ENCODE measurements at places on chromosomes 1 and 21.
A peak's percentile ranks its signal among the peaks of the same experiment; 100 is the strongest.

- DNase-seq = no peak
Measured at GRCh38 chr1:116982319-116983004, 19.1 kb upstream of the CD101 start.

GRCh38 chr1:13549521-13549920 lies 34.1 kb upstream of the PDPN start:
- no peak for DNase-seq

DNA sequence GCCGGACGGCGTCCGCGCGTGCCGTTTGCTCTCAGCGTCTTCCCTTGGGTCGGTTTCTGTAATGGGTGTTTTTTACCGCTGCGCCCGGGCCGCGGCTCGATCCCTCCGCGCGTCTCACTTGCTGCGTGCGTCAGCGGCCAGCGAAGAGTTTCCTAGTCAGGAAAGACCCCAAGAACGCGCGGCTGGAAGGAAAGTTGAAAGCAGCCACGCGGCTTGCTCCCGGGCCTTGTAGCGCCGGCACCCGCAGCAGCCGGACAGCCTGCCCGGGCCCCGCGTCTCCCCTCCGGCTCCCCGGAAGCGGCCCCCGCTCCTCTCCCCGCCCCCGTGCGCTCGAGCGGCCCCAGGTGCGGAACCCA lies 159.8 kb downstream of the RUNX1 start:
- DNase-seq = no peak

- no peak for DNase-seq
Measured at GRCh38 chr1:54312796-54313316, 93.3 kb downstream of the SSBP3 start.

DNA sequence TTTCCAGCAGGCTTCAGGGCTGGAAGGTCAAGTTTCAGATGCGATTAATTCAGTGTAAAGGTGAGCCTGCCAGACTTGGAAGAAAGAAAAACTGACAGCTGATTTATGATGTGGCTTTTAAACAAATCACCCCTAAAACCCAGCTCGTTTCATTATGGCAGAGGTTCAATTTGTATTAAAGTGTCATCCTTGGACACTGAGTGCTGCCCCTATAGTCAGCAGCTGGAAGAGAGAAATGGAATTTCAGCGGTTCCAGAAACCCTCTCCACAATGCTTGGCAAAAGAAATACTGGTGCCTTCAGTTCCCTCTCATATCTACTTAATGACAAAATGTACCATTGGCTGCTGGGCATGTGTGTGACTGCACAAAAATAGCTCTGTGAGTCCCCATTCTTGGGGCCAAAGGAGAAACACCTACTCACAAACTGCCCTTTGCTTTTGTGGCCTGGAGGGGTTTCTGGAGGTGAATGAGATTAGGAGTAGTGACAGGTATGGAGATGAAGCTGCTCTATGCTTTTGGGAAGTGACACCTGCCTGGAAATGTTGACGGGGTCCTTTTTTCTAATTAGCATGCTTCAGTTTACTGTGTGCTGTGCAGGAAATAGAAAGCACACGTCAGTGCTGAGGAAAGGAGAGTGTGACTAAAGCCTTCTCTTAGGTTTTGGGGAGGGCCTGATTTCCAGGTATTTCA lies 95.1 kb upstream of the TSPAN2 start:
- DNase-seq = no peak

- DNase-seq = no peak
Measured at GRCh38 chr1:65006806-65007205, 40.5 kb upstream of the JAK1 start.

GRCh38 chr1:45730075-45730779 lies 20.2 kb downstream of the IPP start:
- peak; percentile 34 for DNase-seq

- no peak for DNase-seq
Measured at GRCh38 chr1:232110281-232111090, 483.9 kb downstream of the DISC1 start.

DNA sequence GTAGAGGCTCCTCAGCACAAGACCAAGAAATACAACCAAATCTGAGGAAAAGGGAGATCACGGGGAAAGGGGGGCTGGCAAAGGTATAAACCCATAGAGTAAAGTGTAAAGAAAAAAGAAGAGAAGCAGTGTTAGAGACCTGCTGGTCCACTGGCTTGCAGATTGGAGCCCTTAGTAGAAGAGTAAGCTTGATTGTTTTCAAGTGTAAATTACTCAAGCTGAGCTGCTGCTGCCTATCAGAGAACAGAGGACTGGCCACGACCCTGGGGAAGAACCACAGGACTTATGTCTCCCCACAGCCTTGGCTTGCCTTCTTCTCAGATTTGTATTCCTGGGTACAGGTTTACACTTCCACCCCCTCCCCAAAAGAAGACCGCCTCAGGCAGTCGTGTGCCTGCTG lies 294.2 kb downstream of the LMX1A start:
- DNase-seq = no peak

GRCh38 chr1:160549665-160550006 lies 26.6 kb upstream of the SLAMF6 start:
- no peak for DNase-seq

- no peak for DNase-seq
Measured at GRCh38 chr1:186689907-186690306, 9.7 kb upstream of the PTGS2 start.
